Large intestine (tissue), 12 donors: ENCODE measurements at places on chromosomes 7 and 10. TPM values are rescaled to one million over a fixed set of nuclear protein-coding genes. Genes with fewer than 3 reads are reported as not detected.

- DNase-seq: no peak
These were observed 1042.0 kb downstream of the GRM8 start for GRCh38 chr7:126210707-126211106.

The TET1 gene
- polyA plus RNA-seq: 3.2 TPM

The ITIH5 gene
- 6.8 TPM for polyA plus RNA-seq

DNA sequence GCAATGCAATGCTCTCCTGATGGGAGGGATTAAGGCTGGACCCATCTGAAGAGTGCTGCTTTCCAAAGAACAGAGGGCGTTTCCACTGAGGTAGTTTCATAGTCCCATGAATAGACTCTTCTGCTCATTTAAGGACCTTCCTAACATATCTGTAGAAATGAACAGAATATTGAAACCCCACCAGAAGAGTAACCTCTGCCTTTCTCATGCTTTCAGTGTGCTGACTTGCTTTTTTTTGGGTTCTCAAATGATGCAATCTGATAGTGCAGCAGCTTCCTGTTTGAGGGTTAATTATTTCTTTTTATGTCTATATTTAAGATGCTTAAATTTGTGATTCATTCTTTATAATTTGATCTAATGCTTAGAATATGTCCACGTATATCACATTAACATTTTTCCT lies 82.2 kb downstream of the GATA3 start:
- DNase-seq: no peak

DNA sequence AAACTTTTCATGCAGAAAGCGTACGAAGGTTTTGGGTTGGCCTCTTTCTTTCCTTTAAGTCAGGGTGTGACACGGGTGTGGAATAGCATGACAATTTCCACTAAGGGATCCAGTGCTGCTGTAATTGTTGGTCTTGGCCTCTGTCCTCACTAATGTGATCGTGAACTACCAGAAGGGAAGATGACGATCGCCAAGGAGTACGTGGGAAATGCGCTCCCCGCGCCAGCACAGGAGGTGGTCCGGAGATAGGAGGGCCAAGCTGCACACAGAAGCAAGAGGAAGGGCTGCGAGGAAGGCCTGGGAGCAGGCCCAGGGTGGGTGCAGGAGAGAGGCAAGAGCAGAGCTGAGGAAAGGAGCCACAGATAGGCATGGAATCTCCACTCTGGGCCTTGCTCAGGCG lies 79.7 kb upstream of the PODXL start:
- no peak for DNase-seq

- no peak for DNase-seq
These were observed 3.7 kb downstream of the PLPP4 start for GRCh38 chr10:120460776-120461175.

DNA sequence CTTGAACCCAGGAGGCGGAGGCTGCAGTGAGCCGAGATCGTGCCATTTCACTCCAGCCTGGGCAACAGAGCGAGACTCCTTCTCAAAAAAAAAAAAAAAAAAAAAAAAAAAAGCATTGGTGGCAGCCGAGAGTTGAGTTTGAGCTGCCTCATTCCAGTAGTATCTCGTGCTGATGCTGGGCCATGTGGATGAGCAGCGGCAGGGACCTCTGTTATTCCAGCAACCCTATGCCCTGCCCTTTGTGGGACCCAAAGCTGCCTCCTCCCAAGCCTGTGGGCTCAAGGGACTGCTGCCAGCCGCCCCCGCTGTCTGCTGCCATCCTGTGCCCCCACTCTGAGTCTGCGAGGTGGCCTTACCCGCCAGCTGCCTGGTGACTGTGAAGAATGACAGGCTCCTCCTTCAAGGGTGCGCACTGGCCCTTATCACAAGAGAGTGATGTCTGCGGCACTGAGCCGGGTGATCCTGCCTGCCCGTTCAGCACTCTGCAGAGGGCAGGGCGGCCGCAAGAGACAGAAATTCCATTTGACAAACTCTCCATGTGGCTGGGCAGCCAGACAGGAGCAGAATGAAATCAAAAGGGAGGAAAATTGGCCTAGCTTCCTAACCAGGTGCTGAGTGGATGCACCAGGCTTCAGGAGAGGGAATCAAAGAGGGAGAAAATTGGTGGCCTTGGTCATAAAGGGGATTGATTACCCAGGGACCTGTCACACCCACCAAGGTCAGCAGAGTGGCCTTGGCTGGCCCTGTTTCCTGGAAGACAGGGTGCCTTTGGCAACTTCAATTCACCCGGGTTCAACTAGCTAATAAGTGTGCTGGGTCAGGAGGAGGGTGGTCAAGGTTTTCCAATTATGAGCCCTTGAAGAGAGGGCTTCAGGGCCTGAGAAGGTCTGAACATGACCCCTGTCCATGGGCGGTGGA lies 65.3 kb upstream of the ZMIZ1 start:
- peak; percentile 86 for DNase-seq

The TMEM184A gene
- polyA plus RNA-seq: 58.6 TPM

The PPP1R17 gene
- not detected for polyA plus RNA-seq

- no peak for DNase-seq
These were observed 22.6 kb downstream of the WDR11 start for GRCh38 chr10:120873741-120874140.

GRCh38 chr7:139725077-139725476 lies 52.7 kb downstream of the HIPK2 start:
- DNase-seq: no peak

DNA sequence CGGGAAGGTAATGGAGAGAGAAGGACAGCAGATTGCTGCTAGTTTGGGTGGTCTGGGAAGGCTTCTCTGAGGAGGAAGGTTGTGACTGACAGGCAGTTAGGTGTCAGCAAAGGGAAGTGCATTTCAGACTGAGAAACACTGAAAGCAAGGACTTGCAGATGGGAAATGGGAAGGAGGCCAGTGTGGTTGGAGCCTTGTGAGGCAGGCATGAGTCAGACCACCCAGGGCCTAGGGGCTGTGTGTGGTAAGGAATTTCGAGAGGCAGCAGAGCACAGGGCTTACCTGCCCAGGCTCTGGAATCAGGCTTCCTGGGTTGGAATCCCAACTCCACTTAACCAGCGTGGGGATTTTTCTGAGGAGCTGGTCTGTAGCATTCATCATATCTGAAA lies 53.5 kb downstream of the NRF1 start:
- no peak for DNase-seq

GRCh38 chr10:24415455-24416125 lies 206.7 kb downstream of the KIAA1217 start:
- peak; percentile 49 for DNase-seq

The ANKRD22 gene
- polyA plus RNA-seq: 1.3 TPM

DNA sequence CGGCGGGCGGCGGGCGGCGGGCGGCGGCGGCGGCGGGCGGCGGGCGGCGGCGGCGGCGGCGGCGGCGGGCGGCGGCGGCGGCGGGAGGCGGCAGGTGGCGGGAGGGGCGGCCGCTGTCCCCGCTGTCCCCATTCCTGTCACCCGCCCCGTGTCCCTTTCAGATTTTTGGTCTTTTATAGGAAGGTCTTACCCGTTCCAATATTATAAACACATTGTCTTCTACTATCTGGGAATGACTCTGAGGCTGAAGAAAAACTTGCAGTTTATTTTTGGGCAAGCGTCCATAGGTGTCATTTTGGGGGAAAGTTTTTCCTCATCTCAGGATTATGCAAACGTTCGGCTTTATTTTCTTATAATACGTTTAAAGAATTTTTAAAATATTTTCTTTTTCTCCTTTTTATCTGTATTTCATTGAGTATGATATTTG lies 578 bp downstream of the ZNF713 start:
- no peak for DNase-seq

- DNase-seq: peak; percentile 13
These were observed 121.3 kb downstream of the PPP1R9A start for GRCh38 chr7:95028683-95029082.

- no peak for DNase-seq
These were observed 54.0 kb downstream of the MTURN start for GRCh38 chr7:30188811-30189210.

GRCh38 chr7:54664235-54665228 lies 94.5 kb downstream of the SEC61G start:
- DNase-seq: peak; percentile 20

DNA sequence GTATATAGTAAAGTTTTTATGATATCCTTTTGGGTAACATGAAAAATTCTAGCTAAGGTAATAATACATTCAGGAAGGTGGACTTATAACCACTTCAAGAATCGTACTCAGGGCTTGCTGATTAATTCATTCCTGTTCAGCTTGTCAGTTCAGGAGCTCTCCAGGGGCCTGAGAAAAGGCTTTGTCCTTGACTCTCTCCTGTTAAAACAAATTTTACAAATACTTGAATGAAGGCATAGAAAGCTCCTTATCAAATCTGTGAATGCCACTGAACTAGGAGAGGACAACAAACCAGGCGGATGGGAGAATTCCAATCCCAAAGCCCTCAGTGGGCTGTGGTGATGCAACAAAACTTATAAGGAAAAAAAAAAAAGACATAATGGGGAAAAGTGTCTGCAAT lies 354.5 kb upstream of the ZMIZ1 start:
- no peak for DNase-seq

The ACTR3C gene
- 6.1 TPM for polyA plus RNA-seq

GRCh38 chr10:118002581-118002980 lies 44.2 kb downstream of the RAB11FIP2 start:
- DNase-seq: no peak

DNA sequence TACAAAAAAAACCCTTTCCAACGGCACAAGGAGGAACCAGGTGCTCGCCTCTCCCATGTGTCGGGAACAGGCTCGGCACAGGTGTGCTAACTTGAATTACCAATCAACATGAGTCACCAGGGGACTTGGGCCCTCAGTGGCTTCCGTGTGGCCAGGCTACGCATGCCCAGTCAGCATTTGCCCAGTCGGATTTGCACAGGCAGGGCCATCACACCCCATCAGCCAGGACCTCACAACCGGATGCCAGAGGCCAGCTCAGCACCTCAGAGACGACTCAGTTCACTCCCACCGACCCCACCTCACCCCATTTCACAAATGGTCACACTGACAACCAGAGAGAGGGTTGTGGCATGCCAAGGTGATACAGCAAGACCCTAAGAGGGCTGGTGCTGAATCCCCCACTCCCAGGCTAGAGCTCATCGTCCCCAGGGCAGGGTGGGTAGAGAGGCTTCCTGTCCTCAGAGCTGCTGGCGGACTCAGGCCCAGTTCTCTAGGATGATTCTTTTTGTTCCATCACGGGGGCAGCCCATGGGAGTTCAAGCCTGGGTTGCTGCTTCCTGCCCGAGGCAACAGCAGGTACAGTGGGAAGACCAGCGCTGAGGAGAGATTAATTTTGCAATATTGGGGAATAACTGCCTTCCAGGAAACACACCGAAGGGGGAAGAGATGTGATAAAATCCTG lies 13.6 kb downstream of the ANXA11 start:
- DNase-seq: no peak

GRCh38 chr7:131021460-131021859 lies 287.5 kb upstream of the KLF14 start:
- no peak for DNase-seq

DNA sequence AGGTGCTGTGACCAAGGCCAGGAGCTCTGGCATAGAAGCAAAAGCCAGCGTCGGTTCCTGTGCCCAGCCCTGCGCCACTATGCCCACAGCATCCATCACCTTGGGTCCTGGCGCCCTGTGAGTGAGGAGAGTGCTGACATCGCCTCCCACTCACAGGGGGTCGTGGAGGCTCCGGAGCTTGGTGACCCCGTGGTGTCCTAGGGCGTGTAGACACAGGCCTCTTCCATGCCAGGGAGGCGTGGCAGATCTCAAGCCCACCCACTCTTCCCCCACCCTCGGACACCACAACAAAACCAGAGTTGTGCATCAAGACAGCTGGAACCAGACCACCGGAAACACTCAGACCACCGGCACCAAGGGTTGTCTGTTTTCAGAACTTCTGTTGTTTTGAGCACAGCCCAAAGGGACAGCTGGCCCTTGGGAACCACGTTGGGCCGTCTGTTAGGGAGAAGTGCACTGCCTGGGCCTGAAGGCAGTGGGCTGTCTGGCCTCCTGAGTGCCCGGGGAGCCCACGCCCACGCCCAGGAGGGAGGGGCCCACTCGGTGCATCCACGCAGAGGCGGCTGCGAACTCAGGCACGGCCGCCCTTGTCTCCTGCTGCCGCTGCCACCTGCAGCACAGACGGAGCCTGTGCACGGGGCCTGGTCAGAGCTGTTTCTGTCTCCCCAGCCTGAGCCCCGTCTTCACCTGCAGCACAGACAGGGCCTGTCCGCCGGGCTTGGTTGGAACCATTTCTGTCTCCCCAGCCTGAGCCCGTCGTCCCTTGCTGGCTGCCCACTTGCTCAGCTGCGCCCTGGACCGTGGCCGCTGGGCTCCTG lies 106.3 kb downstream of the INPP5A start:
- no peak for DNase-seq

DNA sequence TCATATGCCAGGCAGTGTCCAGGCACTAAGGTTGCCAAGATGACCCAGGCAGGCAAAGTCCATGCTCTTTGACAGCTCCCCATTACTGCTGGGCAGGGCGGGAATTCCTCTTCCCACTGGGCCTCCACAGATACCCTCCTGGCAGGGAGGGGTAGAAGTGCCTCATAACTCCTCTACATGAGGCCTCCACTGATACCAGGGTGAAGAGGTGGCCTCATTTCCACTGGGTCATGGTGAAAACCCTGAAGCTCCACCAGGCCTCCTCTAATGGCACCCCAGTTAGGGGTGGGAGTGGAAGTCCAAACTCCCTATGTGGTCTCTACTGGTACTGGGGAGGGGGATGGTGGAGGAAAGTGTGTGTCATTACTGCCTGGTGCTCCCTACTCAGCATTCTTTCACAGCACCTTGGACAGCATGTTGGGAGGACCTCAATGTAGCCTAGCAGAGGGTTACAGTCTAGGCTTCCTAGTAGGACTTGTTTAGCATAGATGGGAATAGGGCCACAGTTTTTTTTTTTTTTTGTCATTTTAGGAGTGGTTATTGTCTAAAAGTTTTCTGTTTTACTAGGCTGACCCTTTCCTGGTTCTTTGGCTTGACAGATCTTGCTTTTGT lies 34.6 kb upstream of the GLCCI1 start:
- no peak for DNase-seq

- DNase-seq: no peak
These were observed 6.3 kb upstream of the AQP1 start for GRCh38 chr7:30905078-30906012.

DNA sequence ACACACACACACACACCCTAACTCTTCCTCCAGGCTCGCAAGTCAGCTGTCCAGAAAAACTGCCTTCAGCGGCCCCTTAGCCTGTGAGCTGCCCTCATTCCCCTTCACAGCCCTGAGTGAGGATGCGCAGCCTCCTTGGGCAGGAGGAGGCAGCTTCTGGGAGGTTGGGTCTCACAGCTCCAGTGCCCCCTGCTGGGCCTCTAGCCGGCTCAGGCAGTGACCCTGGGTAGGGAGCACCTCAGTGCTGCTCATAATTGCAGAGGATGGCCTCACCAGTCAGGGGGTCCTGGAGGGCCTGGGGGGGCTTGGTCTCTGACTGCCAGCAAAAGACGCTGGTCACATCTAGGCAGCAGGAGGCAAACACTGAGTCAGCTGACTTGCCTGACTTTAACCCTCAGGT lies 43.7 kb downstream of the ZNF273 start:
- no peak for DNase-seq

GRCh38 chr10:28442403-28442802 lies 90.5 kb upstream of the WAC start:
- DNase-seq: no peak

The SEPHS1 gene
- 51.3 TPM for polyA plus RNA-seq

The NPSR1 gene
- polyA plus RNA-seq: 0.16 TPM

GRCh38 chr7:24637706-24638105 lies 64.5 kb downstream of the PALS2 start:
- DNase-seq: no peak
